HT1080 (cell line): ENCODE measurements at places on chromosomes 1 and 21.

DNA sequence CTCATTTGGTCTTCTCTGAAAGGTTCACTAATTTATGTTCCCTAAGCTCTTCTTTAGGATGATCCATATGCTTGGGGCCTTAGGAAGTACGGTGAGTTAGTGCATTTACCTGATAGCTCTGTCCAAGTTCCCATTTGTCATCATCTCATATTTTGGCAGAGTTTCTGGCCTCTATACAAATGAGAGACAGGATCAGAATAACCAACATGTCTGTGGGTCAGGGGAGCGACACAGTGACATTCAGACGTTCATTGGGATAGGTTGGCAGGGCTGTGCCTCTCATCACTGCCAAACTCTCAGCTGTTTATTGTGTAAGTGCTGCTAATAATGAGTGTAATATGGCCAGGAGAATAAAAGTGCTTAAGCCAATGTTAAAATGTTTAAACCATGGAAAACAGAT is 561.1 kb upstream of the ZRANB2 start:
- no peak for DNase-seq

GRCh38 chr1:155051777-155052398 is 772 bp downstream of the ADAM15 start:
- DNase-seq: peak; percentile 61

GRCh38 chr1:56426587-56427381 is 152.6 kb downstream of the PLPP3 start:
- no peak for DNase-seq

DNA sequence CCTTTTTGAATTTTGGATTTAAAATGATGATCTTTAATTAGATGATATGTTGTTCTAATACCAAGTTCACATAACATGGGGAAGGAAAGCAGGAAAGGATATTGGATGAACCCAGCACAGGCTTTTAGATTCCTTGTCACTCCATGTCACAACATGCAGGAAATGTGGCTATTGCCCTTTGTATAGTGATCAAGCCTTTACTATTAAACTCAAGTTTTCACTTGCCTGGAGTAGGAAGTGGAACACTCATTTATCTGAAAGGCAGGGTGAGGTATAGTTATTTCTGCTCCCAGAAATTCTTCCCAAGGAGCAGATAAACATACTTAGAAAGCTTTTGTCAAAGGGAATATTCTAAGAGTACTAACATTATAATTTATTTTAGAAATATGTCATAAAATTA is 37.2 kb upstream of the BCAS2 start:
- DNase-seq: no peak

DNA sequence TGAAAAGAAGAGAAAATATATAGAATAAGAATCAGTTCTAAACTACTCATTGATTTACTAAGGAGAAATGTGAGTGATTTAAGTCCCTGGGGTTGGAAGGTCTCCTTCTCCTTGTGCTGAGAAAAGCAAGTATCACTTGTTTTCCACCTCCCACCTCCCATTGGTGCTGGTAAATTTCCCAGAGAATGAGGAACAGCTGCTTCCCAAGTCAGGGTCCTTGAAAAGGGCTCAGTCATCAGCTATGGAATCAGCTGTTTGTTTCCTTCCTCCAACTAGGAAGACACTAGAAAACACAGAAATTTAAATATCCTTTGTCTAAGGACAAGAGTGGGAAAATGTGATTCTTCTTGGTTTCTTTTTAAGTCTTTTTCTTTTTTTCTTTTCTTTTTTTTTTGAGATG is 131.3 kb upstream of the C1orf21 start:
- no peak for DNase-seq

DNA sequence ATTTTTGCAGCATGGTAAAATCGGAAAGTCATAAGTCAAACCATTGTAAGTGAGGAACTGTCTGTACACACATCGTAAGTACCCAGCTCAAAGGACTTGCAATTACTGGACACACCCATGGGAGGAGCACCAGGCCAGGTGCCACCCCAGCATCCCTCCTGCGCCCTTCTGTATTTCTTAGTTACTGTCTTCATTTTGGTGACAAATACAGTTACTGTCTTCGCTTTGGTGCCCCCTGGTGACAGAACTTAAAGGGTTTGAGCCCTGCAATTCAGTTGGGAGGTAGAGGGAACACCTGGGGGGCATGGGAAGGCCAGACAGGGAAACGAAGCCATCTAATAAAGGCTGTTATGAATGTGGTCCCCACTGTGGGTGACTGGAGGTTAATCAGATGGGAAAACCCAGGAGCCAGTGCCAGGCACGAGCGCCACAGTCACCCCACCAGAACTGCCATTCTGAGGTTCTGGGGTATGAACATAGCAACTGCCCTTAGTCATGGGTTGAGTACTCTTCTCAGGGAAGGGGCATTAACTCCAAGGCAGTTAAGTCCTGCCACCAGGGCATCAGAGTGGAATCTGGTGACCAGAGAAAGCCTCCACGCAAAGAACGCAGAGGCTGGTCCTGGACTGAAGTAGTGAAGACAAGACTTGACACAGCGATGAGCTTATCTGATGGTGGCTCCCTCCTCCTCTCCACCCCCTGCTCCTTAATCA is 612.9 kb downstream of the PTPRU start:
- DNase-seq: peak; percentile 41

DNA sequence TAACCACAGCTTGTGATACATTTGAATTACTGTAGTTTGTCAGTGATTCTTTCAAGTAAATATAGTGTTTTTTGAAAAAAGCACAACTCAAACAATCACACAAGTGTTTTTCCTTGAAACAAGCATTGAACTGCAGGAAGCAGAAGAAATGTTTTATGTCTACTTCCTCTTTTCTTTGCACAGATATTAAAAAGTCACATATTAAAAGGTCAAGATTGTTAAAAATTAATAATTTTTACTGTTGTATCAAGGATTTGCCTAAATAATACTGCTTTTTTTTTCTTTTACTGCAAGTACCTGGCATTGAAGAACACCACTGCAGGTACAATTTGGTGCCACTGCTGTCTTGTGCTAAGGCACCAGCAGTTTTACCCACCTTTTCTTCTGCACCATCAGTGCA is 214.2 kb upstream of the C1orf105 start:
- no peak for DNase-seq
